Stimulated activated CD4-positive, alpha-beta T cell treated with anti-CD3 and anti-CD28 coated beads, Interleukin-4, amount 100 ng/mL, for 4 hours (primary cell): ENCODE measurements at places on chromosomes 2 and 18.

- DNase-seq: peak; percentile 43
Observed at GRCh38 chr18:12904012-12904516, 20.0 kb upstream of the PTPN2 start.

DNA sequence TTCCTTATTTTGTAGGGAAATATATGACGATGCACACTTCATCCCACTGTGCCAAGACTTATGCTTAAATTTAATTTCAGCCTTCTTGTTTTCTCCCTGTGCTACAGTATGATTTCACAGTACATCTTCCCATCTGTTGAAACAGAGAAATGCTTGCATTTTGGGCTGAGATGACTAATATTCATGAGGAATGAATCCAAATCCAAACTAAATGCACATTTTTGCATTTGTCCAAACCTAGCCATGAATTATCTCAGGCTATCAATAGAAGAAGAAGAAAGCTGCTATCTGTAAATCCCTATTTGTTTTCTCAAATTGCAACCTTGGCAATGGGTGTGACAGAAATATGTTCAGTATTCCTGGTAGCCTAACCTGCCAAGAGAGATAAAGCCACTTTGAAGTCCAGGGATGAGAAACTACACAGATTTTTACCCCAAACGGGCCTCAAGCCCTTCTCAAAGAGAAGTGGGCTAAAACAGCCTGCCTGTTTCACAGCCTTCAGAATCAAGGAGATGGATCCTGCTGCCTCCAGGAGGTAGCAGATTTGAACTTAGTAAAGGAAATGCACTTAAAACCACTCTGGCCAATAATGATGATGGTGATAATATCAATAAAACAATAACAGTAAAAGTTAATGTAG is 306.9 kb upstream of the NT5C1B start:
- no peak for DNase-seq

DNA sequence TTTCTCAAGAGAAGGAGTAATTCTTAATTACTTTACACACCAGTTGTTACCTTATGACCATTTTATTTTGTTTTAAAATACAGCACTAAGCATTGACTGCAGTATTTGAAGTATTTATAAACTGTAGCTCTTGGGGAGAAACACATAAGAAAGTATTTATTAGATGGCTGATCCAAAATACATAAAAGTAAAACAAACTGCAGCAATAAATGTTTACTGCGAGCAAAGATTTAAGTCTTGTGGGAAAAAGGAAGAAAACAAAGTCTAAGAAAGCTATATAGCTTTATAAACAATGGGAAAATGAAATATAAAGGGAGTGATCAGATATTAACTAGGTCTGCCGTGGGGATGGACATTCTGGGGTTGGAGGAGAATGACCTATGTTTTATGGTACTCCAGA is 347.2 kb upstream of the ZC3H15 start:
- DNase-seq: no peak

DNA sequence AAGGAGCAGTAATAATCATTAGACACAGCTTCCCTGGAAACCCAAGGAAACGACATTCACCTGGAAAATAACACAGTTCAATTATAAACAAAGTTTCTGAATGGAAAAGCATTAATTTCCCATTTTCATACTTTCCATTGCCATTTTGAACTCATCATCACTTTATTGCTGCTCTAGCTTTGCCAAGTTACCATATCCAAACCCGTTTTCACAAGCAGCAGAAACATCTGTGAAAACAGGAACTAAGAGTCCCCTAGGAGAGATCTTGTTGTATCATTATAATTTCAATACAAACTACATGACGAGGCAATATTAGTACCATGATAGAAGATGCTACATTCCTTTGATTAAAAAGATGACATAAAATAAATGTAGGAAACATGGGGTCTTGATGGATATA is 597.0 kb upstream of the NRXN1 start:
- DNase-seq: no peak

GRCh38 chr2:165070076-165070475 is 114.8 kb upstream of the SLC38A11 start:
- no peak for DNase-seq

GRCh38 chr18:53283708-53284107 is 940.8 kb downstream of the MBD2 start:
- no peak for DNase-seq

GRCh38 chr2:237180987-237181386 is 95.3 kb downstream of the COPS8 start:
- no peak for DNase-seq

- no peak for DNase-seq
Observed at GRCh38 chr2:102101849-102102635, 40.5 kb upstream of the IL1R1 start.

DNA sequence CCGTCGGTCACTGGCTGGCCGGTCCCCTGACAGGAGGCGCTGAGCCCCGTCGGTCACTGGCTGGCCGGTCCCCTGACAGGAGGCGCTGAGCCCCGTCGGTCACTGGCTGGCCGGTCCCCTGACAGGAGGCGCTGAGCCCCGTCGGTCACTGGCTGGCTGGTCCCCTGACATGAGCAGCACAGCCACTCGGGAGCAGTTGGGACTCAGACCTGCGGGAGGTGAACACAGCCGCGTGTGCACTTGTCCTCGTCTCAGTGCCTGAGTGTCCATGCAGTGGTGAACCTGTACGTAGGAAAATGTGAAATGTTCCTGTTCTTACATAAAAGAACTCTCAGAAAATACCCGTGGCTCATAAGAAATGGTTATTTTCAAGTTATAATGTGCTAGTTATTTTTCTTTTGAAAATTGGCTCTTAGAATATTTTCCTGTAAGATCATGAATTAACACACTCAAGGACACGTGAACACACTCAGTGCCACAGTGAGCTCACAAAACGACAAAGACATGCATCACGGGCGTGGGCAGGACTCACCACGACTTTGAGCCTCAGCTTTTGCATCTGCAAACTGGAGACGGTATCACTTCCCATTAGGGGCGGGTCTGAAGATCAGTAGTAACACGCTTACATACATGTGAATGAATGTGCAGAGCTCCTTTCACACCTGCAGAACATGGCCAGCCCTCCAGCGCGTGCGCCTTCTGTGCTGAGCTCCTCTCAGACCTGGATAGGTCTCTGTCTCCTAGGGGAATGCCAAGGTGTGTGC is 21.1 kb upstream of the NFATC1 start:
- no peak for DNase-seq

GRCh38 chr2:86673011-86673410 is 47.1 kb upstream of the RMND5A start:
- no peak for DNase-seq

GRCh38 chr2:68693951-68694350 is 40.7 kb upstream of the ARHGAP25 start:
- no peak for DNase-seq

GRCh38 chr2:57892920-57893319 is 153.7 kb upstream of the VRK2 start:
- no peak for DNase-seq

DNA sequence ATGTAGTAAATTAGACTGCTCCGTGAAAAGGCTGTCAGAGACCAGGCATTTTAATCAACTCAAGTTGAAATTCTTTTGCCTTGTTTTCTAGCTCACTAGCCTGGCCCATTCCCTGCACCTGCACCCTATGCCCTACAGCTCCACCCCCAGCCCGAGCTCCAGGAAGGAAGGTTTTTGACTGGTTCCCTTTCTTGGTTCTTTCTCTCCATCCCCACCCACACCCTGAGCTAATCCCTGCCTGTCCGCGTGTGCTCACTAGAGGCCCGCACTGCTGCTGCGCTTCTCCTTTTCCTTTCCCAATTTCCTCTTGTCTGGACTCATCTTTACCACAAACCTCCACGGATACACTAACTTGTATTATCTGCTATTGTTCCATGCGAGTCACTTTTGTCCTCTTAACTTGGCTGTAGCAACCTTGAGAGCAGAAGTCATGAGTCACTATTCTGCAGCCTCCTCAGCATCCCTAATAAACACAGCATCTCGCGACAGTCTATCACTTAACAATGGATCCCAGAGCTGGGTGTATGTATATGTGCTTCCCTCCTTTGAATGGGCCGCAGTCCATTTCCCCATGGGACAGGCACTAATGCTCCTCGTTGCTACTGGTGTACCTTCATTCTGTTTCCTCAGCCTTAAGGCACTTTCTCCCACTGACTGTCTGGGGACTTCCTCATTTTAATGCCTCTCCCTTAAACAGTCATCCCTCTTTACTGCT is 36.5 kb downstream of the COLEC12 start:
- no peak for DNase-seq

GRCh38 chr2:230781130-230781797 is 68.6 kb downstream of the CAB39 start:
- DNase-seq: no peak

- DNase-seq: no peak
Observed at GRCh38 chr2:105573490-105573889, 171.2 kb upstream of the NCK2 start.

DNA sequence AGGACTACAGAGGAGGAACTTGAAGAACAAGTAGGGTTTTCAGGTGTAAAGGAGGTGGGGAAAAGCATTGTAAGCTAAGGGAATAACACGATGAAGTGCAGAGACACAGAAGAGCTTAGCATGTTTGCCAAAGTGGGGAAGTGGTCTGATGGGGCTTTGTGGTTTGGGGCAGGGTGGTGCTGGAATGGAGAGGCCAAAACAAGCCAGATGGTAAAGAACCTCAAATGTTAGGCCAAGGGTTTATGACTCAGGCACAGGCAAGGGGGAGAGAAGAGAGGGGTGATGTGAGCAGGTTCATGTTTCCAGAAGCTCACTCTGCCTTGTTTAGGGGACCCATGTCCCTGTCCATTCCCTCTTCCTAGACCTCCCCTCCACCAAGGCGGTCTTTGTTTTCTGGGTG is 104.5 kb upstream of the YWHAQ start:
- DNase-seq: no peak

GRCh38 chr2:240789051-240789453 is 31.0 kb downstream of the KIF1A start:
- no peak for DNase-seq

GRCh38 chr18:24875777-24876176 is 415.3 kb downstream of the HRH4 start:
- DNase-seq: no peak

DNA sequence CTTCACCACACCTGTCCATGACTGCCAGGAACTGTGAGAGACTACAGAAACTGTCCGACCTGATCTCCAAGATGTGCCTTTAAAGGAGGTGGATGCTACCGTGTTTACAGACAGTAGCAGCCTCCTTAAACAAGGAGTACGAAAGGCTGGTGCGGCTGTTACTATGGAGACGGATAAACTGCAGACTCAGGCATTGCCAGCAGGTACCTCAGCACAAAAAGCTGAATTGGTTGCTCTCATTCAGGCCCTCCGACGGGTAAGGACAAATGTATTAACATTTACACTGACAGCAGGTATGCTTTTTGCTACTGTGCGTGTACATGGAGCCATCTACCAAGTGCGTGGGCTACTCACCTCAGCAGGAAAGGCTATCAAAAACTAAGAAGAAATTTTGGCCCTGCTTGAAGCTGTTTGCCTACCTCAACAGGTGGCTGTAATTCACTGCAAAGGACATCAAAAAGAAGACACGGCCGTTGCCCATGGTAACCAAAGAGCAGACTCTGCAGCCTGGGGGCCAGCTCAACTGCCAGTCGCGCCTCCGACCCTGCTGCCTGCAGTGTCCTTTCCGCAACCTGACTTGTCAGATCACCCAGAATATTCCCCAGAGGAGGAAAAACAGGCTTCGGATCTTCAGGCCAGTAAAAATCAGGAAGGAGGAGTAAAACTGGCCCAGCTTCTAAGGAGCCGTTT is 30.9 kb downstream of the SKA1 start:
- DNase-seq: no peak

DNA sequence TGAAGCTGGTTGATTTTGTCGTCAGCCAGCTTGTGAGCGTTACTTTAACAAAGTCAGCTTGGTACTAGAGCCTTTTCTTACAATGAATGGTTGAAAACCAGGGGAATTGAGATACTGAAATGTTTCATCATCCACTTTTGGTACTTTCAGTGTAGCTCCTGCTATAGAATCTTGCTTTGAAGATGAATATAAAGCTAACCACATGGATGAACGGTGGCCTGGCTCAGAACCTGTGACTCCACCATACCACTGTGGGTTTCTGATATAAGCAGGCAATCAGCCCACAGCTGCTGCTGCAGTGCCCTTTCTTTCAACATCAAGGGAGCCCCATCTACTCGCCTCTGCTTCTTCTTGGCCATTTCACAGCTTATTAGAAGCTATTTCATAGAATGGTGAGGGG is 53.2 kb upstream of the GPR45 start:
- DNase-seq: no peak

DNA sequence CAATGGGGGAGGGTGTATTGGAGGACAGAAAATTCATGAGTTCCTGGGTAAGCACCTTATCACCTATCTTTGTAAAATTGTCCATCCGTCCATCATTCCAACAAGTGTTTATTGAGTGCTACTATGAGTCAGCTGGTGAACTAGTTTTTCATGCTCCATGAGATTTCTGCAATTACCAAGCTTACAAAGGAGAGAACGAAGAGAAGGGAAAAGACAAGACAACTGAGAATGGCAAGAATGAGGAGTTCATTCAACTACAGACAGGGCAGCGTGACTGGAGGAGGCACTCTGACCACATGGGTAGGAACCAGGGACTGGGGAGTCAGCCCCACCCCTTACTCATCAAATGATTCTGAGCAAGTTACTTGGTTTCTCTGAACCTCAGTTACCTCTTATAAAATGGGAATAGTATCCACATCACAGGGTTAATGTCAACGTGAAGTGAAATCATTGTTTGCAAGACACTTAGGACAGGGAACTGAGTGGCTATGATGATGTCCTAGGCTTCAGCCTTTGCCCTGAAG is 18.6 kb upstream of the TXNDC2 start:
- DNase-seq: no peak

- DNase-seq: no peak
Observed at GRCh38 chr2:189782221-189782671, 1.9 kb downstream of the ORMDL1 start.

- no peak for DNase-seq
Observed at GRCh38 chr2:44713170-44713569, 228.3 kb upstream of the SIX3 start.

DNA sequence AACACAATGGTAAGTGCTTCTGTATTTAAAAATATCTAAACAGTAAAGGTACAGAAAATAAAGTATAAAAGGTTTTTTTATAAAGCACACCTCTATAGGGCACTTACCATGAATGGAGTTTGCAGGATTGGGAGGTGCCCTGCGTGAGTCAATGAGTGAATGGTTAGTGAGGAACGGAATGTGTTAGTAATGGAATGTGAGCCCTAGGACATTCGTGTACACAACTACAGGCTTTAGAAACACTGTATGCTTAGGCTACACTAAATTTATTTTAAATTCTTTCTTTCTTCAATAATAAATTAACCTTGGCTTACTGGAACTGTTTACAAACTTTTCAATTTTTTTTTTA is 337.9 kb upstream of the SLC39A10 start:
- no peak for DNase-seq

- peak; percentile 71 for DNase-seq
Observed at GRCh38 chr2:15560988-15561573, at the start of gene NBAS. TSS of gene NBAS (minus strand) at chr2:15561334. CDS start at chr2:15561304, 30 bp downstream.
